ENCODE measurements at places on chromosomes 7 and 10. TPM values are rescaled to one million over a fixed set of nuclear protein-coding genes. Genes with fewer than 3 reads are reported as not detected.

- DNase-seq, result no peak
These were observed 195.8 kb downstream of the RPS24 start for GRCh38 chr10:78229489-78229888.

GRCh38 chr10:29237786-29238185 lies 51.1 kb upstream of the LYZL1 start:
- DNase-seq, result no peak

- DNase-seq, result no peak
These were observed 56.1 kb downstream of the HIBADH start for GRCh38 chr7:27606270-27607209.

DNA sequence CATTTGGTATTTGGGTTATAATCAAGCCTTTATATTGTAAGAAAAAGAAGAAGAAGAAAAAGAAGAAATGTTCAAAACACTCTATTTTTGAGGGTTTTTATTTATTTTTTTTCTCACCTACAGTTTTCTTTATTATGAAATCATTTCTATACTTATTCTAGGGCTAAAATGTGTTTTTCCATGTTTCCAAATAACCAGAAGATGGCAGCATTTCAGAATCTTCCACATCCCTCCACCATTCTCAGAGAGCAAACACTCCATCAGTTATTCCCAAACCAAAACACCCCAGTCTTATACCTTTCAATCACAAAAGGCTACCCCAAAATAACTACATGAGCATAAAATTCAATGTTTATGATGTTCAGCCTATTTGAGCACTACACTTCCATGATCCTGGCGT lies 38.7 kb upstream of the PPP1R17 start:
- no peak for DNase-seq

- peak; percentile 76 for DNase-seq
These were observed 73.8 kb upstream of the SFMBT2 start for GRCh38 chr10:7484456-7485243.

- DNase-seq, result no peak
These were observed 32.8 kb downstream of the STK32C start for GRCh38 chr10:132274986-132275385.

GRCh38 chr10:14798636-14799035 lies 23.9 kb upstream of the FAM107B start:
- DNase-seq, result no peak

DNA sequence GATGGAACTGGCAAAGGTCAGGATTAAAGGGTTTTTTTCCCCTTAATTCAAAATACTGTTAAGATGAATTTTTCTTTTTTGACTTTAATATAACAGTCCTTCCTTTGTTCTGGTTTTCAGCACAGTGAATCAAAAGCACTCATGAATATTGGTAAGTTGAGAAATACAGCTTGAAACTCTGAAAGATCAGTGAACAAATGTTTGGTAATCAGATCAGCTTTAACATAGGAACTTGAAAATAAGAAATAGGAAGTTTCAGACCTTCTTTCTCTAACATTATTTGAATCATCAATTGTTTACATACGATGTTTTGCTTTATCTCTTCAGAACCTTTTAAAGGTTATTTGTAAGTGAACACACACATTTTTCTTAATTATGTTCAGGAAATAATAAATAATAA lies 90.5 kb downstream of the SGMS1 start:
- DNase-seq, result no peak

GRCh38 chr7:82331234-82331633 lies 112.3 kb downstream of the CACNA2D1 start:
- no peak for DNase-seq

- DNase-seq, result peak; percentile 75
These were observed 5.8 kb downstream of the ZNF212 start for GRCh38 chr7:149245244-149245643.

DNA sequence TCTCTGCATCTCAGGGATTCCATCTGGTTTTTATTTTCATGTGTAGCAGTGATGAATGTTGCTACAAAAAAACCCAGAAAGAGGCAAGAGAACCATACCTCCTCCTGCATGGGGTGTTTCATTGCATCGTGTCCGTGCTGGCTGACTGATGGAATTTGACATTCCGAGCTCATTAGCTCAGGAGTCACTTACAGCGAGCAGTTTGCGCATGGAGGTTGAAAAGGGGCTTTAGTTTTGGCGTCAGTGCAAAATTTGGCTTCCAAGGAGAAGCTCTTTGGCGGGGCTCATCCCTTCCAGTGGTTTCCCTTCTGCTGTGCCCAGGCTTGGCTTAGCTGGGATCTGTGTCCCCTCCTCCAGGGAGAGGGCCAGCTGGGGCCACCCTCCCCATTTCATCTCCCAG lies 25.8 kb downstream of the EMX2 start:
- DNase-seq, result no peak

- no peak for DNase-seq
These were observed 222.2 kb upstream of the SH2B2 start for GRCh38 chr7:102064361-102065025.

DNA sequence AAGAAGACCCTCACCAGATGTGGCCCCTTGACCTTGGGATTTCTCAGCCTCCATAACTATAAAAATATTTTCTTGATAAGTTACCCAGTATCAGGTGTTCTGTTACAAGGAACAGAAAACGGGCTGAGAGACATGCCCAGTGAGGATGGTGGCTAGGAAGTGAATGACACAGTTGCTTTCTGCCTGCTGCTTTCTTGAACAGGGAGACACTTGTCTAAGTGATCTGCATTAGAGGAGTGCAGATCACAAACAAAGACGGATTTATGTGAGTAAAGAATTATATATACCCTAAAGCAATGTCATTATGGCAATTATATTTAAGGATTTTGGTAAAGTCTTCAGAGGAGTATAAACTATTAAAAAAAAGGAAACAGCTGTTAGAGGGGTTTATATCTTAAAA lies 169.2 kb upstream of the AHR start:
- DNase-seq, result no peak

DNA sequence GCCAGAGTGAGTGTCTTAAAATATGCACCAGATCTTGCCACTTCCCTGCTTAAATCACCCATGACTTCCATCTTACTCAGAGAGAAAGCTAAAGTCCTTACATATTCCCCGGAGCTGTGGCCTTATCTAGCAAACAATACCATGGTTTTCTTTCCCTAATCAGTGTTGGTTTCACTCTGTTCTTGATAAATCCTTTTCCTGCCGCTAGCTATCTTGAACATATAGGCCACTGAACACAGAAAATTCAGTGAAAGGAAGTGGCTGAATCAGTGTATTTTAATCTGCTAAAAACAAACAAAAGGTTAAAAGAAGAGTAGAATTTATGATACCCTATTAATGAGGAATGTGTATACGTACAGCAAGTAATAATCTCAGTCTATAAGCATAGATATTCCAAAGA lies 42.0 kb upstream of the JAZF1 start:
- DNase-seq, result no peak

GRCh38 chr7:91412298-91412697 lies 148.1 kb downstream of the FZD1 start:
- no peak for DNase-seq

NYAP1 gene
- total RNA-seq, result 0.30 TPM

HHEX gene
- total RNA-seq, result not detected

TMEM209 gene
- total RNA-seq, result 37.3 TPM

ACHE gene
- total RNA-seq, result not detected

TEX47 gene
- not detected for total RNA-seq

GHRHR gene
- total RNA-seq, result not detected

GPC2 gene
- 7.6 TPM for total RNA-seq

GNAT3 gene
- not detected for total RNA-seq

TEX36 gene
- not detected for total RNA-seq
